ENCODE measurements at places on chromosomes 2 and 18. TPM values are rescaled to one million over a fixed set of nuclear protein-coding genes. Genes with fewer than 3 reads are reported as not detected.

TFPI gene
- 4.4 TPM for total RNA-seq

CRYBA2 gene
- not detected for total RNA-seq

NPHP1 gene
- 4.1 TPM for total RNA-seq

LOXHD1 gene
- total RNA-seq = not detected

FRZB gene
- total RNA-seq = 0.21 TPM

SP9 gene
- not detected for total RNA-seq

TANC1 gene
- 34.1 TPM for total RNA-seq

RBMS1 gene
- 32.8 TPM for total RNA-seq

DUSP11 gene
- 44.3 TPM for total RNA-seq
